ENCODE measurements at places on chromosomes 3 and 15.

GRCh38 chr3:119529883-119530282, 29.5 kb downstream of the CD80 start:
- no peak for DNase-seq

DNA sequence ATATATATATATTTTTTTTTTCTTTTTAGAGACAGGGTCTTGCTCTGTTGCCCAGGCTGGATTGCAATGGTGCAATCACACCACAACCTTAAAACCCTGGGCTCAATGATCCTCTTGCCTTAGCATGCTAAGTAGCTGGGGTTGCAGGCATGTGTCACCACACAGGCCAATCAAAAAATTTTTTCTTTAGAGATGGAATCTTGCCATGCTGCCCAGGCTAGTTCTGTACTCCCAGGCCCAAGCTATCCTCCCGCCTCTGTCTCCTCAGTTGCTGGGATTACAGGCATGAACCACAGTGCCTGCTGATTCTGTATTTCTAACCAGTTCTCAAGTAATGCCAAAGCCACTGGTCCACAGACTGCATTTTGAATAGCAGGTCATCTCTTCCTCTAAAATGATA, 291.3 kb upstream of the ZPLD1 start:
- DNase-seq, result no peak

- peak; percentile 72 for DNase-seq
Observed at GRCh38 chr3:183428447-183429211, at the start of gene MCF2L2. Gene MCF2L2, minus strand, starts transcription at chr3:183428619. Its CDS starts 642 bp downstream, at chr3:183427977.

GRCh38 chr3:62601238-62602070, 228.1 kb upstream of the FEZF2 start:
- DNase-seq, result no peak

GRCh38 chr3:19934098-19934566, at the start of gene EFHB:
Gene EFHB, minus strand, starts transcription at chr3:19934217. Its CDS starts 199 bp downstream, at chr3:19934018.
- no peak for DNase-seq

GRCh38 chr3:15427182-15427880, at the start of the genes EAF1 and METTL6:
Gene EAF1, plus strand, starts transcription at chr3:15427598. Its CDS starts 182 bp downstream, at chr3:15427780.
Gene METTL6, minus strand, starts transcription at chr3:15427544. Its CDS starts 1,033 bp downstream, at chr3:15426511.
- DNase-seq, result peak; percentile 82

DNA sequence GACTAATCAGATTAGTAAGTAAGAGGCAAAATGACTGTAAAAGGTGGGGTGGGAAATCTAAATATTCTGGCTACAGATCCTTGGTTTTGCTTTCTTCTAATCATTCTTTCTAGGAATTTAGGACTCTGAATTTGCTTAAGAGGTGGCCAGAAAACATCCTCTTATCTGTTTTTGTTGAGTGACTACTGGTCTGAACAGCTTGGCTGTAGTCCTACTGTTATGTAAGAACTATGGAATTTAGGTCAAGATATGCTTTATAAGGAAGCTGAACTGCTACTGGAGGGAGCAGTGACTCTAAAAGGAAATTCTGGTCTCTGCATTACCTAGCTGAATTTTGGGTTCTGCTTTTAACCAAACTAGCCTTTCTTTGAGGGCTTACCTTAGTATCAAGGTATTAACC, 33.5 kb upstream of the CSPG5 start:
- no peak for DNase-seq

- DNase-seq, result peak; percentile 59
Observed at GRCh38 chr15:25862472-25863110, 536 bp downstream of the ATP10A start.

DNA sequence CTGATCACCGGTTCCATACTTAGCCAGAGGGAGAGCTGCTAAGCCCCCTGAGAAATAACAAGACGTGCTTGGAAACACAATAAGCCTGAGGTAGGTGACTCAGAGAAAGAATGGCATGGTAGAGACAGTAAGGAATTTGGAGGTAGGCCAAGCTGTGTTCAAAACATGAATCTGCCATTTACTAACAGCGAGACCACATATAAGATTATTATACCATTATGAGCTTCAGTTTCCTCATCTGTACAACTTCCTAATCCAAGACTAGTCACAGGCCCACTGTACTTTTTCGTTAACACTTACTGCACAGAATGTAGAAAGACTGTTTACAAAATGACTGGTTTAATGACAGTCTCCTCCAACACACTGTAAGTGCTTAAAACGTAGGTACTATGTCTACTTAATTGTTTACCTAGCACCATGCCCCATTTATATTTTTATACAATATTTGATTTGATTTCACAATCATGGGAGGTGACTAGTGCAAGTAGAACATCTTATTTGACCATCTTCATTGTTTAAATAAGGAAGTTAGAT, 25.7 kb downstream of the ATOSA start:
- no peak for DNase-seq

- DNase-seq, result no peak
Observed at GRCh38 chr3:84039099-84039498, 919.7 kb upstream of the CADM2 start.

GRCh38 chr3:195032106-195032759, 238.7 kb downstream of the XXYLT1 start:
- DNase-seq, result no peak

DNA sequence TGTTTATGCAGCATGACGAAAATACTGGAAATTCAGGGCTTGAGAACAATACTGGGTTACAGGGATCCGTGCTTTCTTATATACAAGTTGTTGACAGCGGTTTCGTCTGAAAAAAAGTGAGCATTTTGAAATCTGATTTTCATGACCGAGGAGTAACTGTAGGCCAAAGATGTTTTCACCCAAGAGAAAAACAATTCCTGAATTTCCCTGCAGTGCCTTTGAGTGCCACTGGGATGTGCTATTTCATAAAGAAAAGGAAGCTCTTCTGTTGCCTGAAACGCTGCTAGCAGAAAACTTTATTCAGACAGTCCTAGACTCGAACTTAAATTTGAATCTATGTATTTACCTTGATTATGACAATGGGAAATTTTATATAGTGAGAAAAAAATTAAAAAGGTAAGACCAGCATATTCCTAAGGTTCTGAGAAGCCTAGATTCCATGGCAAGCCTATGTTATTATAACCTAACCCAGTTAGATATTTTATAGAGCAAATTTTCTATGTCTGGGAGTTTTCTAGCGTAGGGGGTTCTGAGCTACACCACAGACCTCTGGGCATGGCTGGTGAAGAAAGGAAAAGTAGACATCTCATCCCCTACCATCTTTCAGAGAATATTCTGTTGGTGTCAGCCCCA, 30.2 kb downstream of the KCNAB1 start:
- peak; percentile 58 for DNase-seq

- no peak for DNase-seq
Observed at GRCh38 chr3:183410280-183410679, 18.1 kb downstream of the MCF2L2 start.

DNA sequence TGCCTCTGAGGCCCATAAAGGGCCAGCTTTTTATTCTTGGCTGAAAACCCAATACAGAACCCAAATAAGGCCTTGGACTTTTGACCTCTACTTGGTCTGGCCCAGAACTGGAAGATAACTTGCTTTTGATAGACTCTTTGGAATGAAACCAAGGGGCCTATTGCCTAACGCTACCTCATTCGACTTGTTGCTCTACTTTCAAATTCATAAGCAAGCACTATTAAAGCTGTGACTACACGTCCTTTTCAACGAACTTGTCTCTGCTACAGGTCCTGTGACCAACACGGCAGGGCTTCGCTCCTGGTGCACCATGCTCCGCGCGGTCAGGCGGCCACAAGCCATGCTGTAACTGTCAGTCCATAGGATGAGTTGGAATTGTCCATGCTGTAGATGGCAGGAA, 385.4 kb downstream of the MFSD1 start:
- no peak for DNase-seq

- DNase-seq, result no peak
Observed at GRCh38 chr3:30933478-30934207, 39.2 kb upstream of the GADL1 start.

DNA sequence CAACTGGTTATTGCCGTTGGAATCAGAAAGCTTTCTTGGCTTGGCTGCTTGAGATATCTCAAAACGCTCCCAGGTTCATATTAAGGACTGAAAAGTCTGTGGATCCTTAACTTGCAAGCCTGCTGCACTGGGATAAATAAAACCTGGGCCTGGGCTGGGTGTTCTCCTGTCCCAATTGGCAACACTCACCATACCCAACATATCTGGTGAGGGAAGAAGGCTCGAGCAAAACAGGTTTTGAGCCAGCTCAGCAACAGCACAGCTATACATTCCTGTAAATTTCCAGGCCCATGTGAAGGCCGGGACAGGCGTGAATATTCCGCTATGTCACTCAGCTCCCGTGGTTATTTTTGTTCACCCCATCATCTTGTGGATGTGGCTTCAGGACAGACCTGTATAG, 169.0 kb upstream of the BCL6 start:
- no peak for DNase-seq

DNA sequence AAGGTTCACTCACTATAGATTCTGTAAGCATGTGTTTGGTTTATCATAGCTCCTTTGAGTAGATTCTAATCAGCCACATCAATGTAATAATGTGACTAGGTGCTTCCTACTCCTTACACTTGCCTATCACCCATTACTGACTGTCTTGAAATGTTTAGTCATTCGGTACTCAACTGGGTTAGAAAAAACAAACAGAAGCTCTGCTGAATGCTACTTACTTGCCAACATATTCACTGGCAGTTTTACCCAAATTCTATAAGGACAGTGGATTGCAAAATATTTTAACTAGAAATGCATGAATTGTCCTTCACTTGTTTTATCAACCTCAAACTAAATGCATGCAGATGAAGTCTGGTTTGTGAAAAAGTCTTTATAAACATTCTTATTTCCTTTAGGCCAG, 352.1 kb upstream of the ALCAM start:
- DNase-seq, result no peak

DNA sequence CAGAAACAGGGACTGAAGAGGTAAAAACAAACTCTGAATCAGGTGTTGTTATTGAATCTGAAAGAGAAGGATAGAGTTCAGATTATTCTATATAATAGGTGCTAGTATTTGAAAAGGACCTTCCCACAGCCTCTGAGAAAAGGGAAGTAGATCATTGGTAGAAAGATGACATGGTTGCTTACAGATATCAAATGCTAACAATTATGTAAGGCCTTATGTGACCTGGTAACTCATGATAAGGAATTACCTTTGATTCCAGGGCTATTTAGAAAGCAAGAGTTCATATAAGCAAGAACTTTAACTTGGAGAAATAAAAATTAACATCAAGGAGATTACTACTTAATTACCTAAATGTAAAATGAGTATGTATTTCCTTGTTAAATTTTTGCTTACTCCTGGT, 7.6 kb downstream of the SLC27A2 start:
- no peak for DNase-seq

DNA sequence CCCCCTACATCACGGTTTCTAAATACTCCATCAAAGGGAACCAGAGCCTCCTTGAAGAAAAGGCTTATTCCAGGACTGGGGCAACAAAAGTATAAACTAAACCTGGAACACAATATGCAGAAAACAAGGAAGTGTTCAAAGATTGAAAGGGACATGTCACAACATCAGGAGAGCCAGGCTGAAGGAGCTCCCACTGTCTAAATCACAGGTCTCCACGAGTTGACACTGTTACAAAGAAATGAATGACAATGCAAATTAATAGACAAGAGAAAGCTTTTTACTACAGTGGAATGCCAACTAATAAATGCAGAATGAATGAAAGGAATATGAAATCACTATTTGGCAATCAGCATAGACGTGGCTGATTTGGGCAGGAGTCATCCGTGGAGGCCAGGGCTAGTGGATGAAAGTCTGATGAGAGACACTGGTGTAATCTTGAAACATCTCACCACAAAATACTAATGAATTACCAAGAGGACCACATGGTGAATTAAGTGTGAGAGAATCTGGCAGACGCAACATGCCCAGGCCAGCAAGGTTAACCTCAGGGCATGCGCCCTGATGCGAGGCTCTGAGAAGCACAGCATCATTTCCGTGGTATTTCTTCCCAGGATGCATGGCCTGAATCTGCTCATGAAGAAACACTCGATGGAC, 123.8 kb upstream of the TJP1 start:
- DNase-seq, result no peak

GRCh38 chr3:34568766-34569165, 770.3 kb downstream of the PDCD6IP start:
- no peak for DNase-seq

GRCh38 chr15:69497667-69498066, 45.0 kb downstream of the RPLP1 start:
- DNase-seq, result no peak

GRCh38 chr3:66762916-66763693, 235.0 kb upstream of the KBTBD8 start:
- DNase-seq, result no peak

DNA sequence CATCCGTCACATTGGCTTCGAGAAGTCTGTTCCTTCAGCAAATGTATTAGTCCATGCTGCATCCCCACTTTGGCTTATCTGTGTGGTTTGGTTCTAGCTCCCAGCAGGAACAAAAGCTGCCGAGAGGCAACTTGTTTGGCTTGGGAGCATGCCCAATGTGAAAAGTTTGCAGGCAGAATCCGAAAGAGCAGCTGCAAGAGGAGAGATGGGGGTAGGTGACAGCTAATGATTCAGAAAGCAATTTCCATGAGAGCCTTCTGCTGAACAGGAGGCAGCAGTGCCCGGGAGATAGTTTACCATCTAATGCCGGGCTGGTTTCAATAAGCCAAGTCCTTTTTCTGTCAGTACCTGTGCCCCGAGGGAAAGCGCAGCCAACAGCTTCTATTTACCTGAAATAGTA, 60.2 kb downstream of the GRM7 start:
- DNase-seq, result no peak

- DNase-seq, result no peak
Observed at GRCh38 chr3:124634210-124635168, 95.8 kb upstream of the UMPS start.

DNA sequence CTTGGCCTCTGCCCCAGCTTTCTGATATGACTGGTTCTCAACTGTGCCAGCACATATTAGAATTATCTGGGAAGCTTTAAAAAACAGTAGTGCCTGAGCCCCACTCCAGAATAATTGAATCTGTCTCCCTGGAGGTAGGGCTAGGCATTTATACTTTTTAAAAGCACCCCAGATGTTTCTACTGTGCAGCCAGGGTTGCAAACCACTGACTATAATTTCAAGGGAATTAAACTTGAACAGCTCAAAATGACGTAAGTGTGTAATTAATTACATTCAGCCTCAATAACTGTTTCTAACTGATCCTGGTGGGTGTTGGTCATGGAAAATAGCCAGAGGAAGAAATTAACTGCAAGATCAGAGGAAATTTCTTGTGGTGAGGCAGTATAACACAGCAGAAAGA, 4.4 kb upstream of the IRAK2 start:
- DNase-seq, result no peak

- peak; percentile 12 for DNase-seq
Observed at GRCh38 chr15:98599909-98600691, 48.2 kb upstream of the IGF1R start.

DNA sequence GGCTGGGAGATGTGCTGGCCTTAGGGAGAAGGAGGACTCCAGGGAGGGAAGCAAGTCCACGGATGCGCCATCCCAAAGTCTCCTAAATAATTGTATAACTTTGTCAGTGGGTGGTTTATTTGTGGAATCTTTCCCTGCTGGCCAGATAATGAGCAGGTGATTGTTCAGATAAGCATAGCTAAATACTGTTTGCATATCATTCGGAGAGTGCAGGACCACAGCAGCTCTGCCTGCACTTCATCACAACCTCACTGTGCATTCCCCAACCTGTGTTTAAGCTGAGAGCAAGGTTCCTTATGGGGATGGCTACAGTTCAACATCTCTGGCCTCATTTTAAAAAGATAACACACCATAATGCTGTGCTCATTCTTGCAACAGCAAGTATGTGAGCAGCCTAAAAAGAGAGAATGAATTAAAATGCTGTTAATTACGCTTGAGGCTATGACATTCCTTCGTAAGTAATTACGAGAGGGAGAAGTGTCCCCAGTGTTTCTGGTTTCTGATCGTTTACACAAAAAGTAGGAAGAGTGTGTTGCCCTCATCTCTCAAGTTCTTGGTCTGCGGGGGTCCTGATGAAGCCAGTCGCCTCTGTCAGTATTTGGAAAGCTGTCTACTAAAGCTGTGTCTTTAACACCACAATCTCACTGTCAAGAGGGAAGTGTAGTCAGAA, 272.0 kb upstream of the RORA start:
- no peak for DNase-seq
